ENCODE measurements at places on chromosomes 4 and X. TPM values are rescaled to one million over a fixed set of nuclear protein-coding genes. Genes with fewer than 3 reads are reported as not detected.

ANXA10 gene
- 3.8 TPM for total RNA-seq

NUP62CL gene
- total RNA-seq: 18.1 TPM

HHIP gene
- total RNA-seq: 0.84 TPM

SLC10A4 gene
- 8.0 TPM for total RNA-seq

SPIN3 gene
- 5.8 TPM for total RNA-seq

CD38 gene
- total RNA-seq: 8.4 TPM

IL2RG gene
- 0.54 TPM for total RNA-seq

Measured in A549 treated with DMSO at 1 μM for 4 hours (cell line).